Left hindlimb (tissue), 1 donor: ENCODE measurements at places on chromosomes 12 and 14.

GRCh38 chr14:92450351-92451070 is 63.1 kb upstream of the RIN3 start:
- DNase-seq: no peak

DNA sequence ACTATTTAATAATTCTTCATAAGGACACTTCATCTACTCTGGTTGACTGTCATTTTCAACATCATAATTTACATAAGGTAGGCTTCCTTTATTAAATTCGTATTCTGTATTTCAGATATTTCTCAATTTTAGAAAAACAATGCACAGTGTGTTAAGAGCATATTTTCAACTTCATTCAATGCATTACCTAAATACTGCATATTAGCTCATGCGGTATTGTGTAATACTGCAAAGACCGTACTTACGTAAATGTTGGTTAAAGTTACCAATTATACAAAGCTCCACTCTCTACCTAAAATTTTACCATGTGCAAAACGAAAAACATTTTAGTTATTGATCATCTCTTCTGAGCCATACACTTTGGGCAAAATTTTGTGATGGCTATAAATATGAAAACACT is 62.8 kb downstream of the EXOC5 start:
- DNase-seq: no peak

- DNase-seq: no peak
Observed at GRCh38 chr14:89178800-89179535, 238.1 kb downstream of the FOXN3 start.

- DNase-seq: no peak
Observed at GRCh38 chr14:86541972-86542371, 1012.0 kb downstream of the FLRT2 start.

GRCh38 chr14:61050417-61050816 is 69.4 kb downstream of the SLC38A6 start:
- no peak for DNase-seq

DNA sequence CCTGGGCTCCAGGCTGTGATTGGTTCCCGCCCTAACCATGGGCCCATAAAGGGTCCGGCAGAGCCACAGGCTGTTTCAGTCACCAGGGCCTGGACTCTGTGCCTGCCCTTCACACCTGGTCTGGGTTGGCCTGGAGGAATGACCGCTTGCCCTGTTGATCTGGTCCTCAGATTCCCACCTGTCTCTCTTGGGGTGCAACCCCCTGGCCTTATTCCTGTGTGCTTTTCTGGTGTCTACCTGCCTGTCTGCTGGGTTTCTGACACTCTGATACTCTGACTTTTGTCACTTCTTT is 2.9 kb upstream of the KRT83 start:
- no peak for DNase-seq

DNA sequence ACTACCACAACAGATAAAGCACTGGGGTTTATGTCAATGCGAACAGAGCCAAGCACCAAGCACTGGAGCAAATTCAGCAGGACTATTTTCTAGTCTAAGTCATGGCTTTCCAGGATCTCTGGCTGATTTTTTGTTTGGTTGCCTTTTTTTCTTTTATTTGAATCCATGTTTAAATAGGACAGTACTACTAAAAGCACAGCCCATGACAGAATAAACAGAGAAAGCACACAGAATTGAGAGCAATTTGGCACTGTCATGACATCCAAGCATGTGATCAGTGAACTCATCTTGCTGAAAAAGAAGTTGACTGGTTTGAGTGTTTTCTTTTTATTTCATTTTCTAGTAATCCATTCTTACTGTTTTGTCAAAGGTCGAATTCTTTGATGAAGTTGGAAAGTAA is 23.1 kb upstream of the RERG start:
- no peak for DNase-seq

DNA sequence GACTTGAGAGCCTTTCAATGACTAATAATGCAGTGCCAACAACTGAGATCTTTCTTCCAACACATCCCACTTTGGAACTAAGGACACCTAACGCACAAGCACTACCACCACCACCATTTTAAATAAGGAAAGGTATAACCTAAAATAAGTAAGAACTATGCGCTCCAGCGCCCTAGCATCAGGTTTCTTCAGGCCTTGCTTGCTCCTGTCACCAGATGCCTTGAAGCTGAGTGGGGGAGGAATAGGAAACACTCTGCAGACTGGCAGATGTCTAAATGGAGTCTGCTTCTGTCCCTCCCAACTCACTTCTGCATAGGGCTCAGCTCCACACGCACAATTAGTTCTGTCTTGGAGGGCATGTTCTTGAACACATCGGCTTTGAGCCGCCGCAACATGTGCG is 15.1 kb downstream of the CHD4 start:
- no peak for DNase-seq

DNA sequence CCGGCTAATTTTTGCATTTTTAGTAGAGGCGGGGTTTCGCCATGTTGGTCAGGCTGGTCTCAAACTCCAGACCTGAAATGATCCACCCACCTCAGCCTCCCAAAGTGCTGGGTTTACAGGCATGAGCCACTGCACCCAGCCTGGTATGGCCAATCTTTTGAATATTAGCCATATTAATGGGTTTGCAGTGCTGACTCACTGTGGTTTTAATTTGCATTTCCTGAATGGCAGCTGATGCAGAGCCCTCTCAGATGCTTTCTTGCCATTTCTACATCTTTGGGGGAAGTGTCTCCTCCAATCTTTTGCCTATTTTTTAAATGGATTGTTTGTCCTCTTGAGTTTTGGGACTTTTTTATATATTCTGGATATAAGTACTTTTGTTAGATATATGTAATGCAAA is 55.5 kb upstream of the NPAS3 start:
- DNase-seq: no peak

DNA sequence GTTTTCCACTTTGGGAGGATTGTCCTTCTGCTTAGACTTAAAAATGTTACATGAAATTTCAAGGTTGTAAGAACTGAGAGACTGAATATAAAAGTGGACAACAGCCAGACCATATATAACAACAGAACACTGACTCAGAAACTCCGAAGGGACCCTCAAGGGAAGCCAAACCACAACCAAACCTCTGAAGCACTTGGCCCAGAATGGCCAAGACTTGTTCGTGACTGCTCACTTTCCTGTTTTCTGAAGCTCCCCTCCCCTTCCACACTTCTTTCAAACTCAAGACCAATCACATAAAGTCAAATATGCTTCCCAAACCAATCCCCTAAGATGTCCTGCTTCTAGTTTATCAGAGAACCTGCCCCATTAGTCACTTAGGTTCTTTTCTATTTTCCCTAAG is 13.7 kb downstream of the OR6J1 start:
- DNase-seq: no peak

DNA sequence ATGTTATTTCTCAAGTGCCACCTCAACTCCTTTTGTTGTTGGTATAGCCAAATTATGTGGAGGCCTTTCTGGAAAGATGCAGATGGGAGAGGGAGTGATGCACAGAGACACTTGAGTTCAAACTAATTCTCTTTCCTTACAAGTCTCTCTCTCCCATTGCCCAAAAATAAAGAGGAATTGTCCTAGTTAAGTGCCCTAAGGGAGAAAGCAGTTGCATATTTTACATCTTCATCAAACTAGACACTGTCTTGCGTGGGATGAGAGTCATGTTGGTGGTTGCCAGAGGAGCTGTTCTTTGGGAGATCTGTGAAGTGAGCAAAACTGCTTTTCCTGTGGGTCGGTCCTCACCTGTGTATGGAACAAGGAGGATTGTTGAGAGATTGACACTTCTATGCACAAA is 72.2 kb downstream of the EP400 start:
- no peak for DNase-seq
